CD4-positive, CD25-positive, alpha-beta regulatory T cell (primary cell): ENCODE measurements at places on chromosomes 3 and 15.
A peak's percentile ranks its signal among the peaks of the same experiment; 100 is the strongest.

DNA sequence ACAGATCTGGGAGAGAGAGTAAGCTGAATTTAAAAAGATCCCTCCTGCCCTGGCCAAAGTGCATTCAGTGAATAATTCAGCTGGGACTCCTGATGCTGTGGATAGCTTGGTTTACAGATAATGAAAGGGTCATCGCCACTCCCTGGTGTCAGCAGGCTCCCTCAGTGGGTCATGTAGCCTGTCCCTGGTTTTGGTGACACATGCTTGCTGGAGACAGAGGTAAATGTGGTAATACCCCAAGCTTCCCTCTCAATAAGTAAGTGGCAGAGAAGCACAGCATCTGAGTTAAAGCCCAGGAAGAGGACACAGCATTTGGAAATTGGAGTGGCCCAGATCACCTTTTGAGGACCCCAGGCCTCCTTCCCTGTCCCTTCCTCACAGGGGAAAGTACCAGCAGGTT lies 1.8 kb downstream of the TMEM115 start:
- no peak for DNase-seq

- no peak for DNase-seq
Observed at GRCh38 chr3:52283306-52283705, 4.3 kb upstream of the GLYCTK start.

- no peak for DNase-seq
Observed at GRCh38 chr15:74128785-74129585, 1.4 kb upstream of the ISLR2 start.

- no peak for DNase-seq
Observed at GRCh38 chr3:108897883-108898282, 55.8 kb downstream of the GUCA1C start.

- no peak for DNase-seq
Observed at GRCh38 chr3:125382298-125382697, 7.2 kb upstream of the ZNF148 start.

- DNase-seq: no peak
Observed at GRCh38 chr15:35546511-35547381, 781 bp upstream of the DPH6 start.

DNA sequence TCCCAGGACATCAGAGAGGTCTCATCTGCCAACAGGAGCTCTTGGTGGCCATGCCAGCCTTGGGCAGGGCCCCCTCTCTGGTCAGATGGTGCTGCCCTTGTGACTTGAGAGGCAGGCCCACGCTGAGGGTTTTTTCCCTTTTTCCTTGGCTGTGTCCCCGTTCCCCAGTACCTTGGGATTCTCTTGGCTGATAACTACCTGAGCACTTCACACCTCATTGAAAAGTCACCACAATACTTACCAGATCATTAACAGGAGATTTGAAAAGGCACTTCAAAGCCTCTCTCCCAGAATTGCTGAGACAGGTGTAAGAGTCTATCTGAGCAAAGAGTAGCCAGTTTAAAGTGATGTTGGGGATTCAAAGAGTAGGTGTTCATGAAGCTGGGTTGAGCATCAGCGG lies 15.1 kb upstream of the TMEM158 start:
- DNase-seq: no peak

DNA sequence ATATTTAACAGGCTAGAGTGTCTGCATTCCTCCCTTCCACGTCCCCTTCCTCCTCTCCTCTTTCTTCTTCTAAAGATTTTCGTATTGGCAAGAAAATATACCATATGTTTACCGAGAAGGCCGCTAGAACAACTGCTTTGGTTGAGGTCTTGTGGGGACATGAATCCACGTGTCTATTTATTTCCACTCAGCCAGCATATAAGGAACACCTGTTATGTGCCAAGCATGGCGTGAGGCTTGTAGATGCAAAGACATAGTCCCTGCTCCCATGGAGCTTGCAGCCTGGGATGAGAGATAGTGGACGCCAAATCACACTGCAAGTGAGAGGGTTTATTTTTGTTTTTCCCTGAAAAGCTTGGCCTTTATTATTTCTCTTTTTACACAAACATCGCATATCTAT lies 57.1 kb downstream of the SLC7A14 start:
- no peak for DNase-seq

DNA sequence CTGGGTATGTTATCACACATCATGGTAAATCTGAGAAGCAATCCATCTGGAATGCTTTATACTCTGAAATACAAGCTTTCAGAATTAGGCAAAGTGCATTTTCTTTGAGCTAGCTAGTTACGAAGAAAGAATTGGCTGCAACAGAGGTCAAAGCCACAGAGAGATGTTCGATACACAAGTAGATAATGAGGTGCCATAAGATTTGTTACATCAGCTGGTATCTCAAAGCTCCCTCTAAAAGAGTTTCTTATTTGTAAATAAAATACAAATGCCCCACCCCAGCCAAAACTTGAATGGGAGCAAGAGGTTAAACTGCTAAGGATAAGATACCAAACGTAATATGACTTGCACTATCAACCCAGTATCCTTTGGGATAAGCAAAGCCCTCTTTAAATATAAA lies 84.0 kb upstream of the SLCO3A1 start:
- DNase-seq: no peak

GRCh38 chr3:190261015-190261414 lies 61.2 kb downstream of the CLDN1 start:
- DNase-seq: no peak

DNA sequence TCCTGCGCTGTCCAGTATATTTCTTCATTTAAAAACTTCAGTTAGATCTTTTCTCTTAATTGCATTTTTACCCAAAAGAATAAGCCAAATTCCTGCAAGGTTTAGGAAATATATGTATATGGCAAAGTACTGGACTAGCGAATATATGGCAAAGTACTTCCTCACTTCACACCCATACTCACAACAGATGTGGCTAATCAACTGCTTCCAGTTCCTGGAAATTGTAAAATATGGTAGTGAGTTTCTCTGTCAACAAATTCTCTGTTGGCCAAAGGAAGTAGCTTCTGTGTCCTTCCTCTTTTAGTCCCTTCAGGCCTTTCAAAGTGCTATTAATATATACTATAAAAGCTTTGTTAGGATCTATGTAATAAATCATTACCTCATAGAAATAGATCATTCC lies 22.0 kb downstream of the GPR15 start:
- DNase-seq: no peak

- DNase-seq: no peak
Observed at GRCh38 chr3:95627697-95628096, 1186.7 kb upstream of the EPHA6 start.

DNA sequence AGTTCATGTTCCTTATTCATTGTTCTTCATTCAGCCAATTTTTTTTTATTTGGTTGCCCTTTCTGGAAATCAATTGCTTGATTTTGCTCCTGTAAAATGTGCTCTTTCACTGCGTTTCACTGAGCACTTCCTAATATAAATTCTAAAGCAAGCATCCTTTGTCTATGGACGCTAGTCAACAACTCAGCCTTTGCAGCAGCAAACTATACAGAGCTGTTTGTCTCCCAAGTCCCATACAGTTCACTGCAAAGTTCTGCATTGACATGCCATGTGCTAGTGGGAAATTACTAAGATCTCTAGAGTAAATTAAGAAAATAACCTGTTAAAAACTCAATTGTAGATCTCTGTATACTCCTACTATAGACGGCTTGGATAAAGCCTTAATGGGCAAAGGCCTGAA lies 130.1 kb upstream of the BHLHE40 start:
- DNase-seq: no peak

- DNase-seq: peak; percentile 66
Observed at GRCh38 chr15:91522605-91523332, 330.7 kb upstream of the SLCO3A1 start.
